ENCODE measurements at places on chromosomes 1 and 21.

DNA sequence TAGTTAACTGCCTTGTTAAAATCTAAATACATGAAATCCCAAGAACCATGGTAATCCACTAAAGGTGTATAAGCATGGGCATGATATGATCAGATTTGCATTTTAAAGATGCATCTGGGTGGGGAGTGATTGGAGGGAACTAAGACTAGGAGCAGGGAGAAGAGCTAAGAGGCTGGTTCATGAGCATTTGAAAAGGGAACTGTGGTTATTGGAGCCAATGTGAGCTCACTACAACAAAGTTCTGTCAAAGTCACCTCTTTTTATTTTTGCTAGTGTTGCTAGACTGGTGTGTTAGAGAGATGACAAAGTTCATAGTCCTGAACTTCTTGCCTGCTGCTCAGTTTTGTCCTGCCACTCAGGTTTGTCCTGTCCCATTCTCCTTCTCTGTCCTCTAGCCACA lies 67.1 kb upstream of the LRRC8D start:
- DNase-seq, result no peak

GRCh38 chr21:14545906-14546480 lies at the start of gene SAMSN1:
TSS of gene SAMSN1 (minus strand) at chr21:14546315. CDS start at chr21:14546261, 54 bp downstream.
- peak; percentile 51 for DNase-seq

DNA sequence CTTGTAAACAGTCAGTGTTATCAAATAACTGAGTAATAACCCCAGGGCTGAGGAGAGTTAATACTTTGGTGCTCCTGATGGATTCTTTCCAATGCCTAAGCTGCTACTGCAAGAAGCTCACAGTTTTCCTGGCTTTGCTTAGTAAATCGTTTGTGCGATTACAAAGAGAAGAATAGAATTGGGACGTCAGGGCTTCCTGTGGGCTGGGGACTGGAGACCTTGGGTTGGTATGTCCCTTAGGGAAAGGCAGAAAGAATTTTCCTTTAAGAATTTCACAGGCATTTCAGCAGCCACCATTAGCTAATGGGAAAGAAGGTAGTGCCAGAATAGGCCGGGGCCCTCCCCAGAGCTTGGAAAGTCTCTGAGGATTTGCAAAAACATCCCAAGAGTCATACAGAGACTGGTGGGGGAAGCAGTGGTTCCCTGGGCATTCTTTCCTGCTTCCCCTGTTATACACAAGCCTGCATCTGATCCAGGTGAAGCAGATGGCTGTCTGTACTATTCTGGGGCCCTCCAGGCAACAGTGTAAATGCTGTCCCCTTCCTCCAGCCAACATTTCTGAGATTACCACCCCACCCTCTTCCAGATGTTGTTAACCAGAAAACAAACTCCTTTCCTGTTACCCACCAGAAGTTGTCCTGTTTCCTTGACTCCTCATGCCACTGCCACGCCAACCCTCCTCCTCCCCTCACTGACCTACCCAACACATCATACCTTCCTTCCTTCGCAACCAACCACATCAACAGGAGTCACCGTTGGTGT lies 40.2 kb downstream of the PLXNA2 start:
- DNase-seq, result no peak

DNA sequence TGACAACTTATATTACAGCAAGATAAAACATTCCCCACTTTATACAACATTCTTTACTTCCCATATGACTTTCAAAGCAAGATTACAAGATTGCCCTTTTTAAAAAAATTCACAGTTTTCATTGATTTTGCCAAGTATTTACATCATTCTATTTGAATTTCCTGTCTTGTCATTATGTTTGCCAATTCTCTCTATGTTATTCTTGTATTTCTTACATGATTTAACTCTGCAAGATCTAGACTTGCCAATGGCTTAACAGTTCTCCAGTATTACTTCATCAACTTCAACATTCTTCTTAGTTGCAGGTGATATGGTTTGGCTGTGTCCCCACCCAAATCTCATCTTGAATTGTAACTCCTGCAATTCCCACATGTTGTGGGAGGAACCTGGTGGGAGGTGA lies 31.6 kb downstream of the FMO4 start:
- DNase-seq, result no peak

- DNase-seq, result no peak
These were observed 28.9 kb downstream of the RNF2 start for GRCh38 chr1:185074307-185074706.

All from germinal center (tissue), 1 donor.